Fibroblast of the aortic adventitia (primary cell): ENCODE measurements at places on chromosomes 6 and 20. TPM values are rescaled to one million over a fixed set of nuclear protein-coding genes. Genes with fewer than 3 reads are reported as not detected.

SAMHD1 gene
- total RNA-seq, result 32.7 and 41.8 TPM in 2 replicates

KCNK15 gene
- 4.2 and 8.5 TPM in 2 replicates for total RNA-seq

SLC17A2 gene
- 0.09 TPM in 1 of 2 replicates, not detected in the other for total RNA-seq

MUCL3 gene
- total RNA-seq, result under 0.01 TPM in 1 of 2 replicates, not detected in the other

NKAIN4 gene
- not detected in 2 replicates for total RNA-seq

ZSCAN23 gene
- 6.7 and 12.0 TPM in 2 replicates for total RNA-seq

TULP1 gene
- total RNA-seq, result not detected in 2 replicates

HCRTR2 gene
- total RNA-seq, result not detected in 2 replicates

RPP40 gene
- total RNA-seq, result 1.8 and 21.9 TPM in 2 replicates

NFATC2 gene
- total RNA-seq, result 0.36 and 0.41 TPM in 2 replicates
